ENCODE measurements at places on chromosomes 5 and 9.

DNA sequence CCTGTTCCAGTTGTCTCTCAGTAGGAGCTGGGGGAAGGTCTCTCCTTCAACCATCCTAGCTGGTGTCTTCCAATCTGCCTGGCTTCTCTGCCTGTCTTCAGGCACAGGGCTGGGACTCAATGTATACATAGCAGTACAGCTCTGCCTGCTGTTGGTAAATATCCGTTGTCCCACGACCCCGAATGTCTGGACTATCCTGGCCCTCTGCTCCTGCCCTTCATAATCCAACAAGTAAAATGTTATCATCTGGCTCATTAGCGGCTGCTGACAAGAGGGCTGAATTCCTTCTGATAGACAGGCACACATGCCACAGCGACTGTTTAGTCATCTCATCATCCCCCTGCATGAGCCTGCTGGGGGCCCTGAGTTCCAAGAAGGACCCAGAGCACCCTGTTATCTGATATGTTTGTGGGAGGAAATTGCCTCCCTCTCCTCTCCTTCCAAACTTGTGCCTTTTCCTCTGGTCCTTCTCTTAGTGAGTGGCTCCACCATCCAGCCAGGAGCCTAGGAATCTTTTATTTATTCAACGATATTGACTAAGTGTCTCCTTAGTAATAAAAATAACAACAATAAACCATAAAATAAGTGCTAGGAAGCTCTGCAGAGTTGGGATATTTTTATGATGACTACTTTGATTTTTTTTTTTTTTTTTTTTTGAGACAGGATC, 29.5 kb upstream of the TGFBR1 start:
- DNase-seq = no peak

- DNase-seq = no peak
These were observed 365.2 kb downstream of the SPATA31D1 start for GRCh38 chr9:82353631-82354278.

- DNase-seq = no peak
These were observed 3.1 kb upstream of the EEIG1 start for GRCh38 chr9:127983847-127984289.

DNA sequence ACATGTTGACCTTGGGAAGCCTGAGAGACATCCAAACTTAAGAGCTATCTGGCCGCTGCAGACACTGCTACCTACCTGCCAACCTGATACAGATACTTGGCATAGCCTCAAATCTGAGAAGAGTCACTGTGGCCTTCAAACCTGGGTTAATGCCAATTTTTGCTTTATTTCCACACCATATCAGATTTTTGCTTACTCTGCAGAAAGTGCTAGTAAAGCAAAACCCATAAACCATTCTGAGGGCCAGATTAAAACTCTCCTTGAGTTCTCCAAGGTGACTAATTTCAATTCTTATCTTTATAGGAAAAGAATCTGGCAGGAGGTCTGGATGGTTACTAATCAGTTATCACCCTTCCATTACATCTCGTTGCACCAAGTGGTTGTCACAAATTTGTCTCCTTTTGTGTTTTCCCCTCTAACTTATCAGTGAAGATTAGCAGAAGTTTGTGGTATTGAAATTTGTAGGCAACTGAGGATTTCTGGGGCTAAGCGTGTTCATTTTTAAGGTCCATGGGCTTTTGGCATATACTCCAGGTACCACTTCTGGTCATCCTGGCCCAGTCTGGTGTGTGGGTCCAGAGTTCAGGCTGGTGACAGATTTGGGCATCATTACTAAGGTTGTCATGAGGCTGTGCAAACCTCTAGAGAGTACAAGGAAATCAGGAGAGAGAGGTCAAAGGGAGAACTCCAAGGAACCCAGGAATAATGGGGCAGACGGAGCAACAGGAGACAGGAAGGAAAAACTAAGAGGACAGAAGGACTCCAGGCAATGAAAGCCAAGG, 177.9 kb downstream of the TSSK1B start:
- no peak for DNase-seq

GRCh38 chr5:143231416-143231815, 172.1 kb downstream of the NR3C1 start:
- no peak for DNase-seq

DNA sequence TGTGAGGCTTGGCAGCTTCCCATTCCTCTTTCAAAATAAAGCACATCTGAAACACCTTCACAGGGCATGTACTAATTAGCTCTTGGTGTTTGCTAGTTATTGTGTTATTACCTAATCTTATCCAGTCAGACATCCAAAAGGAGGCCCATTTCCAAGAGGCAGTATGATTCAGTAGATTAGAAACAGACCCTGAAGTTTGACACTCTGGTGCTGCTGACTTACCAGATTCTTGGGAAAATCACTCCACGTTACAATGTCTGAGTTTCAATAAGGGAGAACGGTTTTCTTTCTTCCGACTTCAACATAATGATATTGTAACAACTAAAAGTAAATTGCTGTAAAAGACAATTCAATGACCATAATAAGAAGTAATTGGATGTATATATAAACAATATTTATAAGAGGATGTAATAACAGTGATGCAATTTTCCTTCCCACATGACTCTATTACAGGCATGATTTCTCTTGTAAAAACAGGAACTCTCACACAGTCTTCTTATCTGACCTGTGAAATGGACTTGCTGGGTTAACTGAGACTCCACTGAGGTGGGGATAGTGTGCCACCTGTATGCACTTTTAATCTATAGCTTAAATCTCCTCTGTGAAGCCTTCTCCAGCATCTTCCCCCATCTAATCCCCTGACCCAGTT, 181.3 kb upstream of the ELL2 start:
- DNase-seq = no peak

DNA sequence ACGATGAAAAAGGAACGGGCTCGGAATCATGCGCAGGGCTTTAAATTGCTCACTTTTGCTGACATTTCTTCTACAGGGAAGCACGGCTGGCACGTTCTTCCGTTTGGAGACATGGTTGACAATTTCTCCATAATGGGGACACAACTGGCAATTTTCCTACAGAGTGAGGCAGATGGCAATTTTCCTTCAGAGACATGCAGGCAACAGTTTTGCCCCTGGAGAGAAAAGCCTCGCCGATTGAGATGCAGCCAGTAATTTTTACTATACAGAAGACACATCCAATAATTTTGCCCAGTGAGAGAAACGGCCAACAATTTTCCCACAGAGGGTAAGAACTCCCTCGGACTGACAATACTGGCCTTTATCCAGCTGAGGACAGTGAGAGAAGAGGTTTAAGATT, 90.9 kb upstream of the GPR151 start:
- no peak for DNase-seq

- no peak for DNase-seq
These were observed 64.9 kb upstream of the ADAMTS19 start for GRCh38 chr5:129395247-129395646.
